ENCODE measurements at places on chromosomes 7 and 10.
A peak's percentile ranks its signal among the peaks of the same experiment; 100 is the strongest.

GRCh38 chr10:98533241-98533640, 86.5 kb upstream of the HPS1 start:
- DNase-seq: no peak

DNA sequence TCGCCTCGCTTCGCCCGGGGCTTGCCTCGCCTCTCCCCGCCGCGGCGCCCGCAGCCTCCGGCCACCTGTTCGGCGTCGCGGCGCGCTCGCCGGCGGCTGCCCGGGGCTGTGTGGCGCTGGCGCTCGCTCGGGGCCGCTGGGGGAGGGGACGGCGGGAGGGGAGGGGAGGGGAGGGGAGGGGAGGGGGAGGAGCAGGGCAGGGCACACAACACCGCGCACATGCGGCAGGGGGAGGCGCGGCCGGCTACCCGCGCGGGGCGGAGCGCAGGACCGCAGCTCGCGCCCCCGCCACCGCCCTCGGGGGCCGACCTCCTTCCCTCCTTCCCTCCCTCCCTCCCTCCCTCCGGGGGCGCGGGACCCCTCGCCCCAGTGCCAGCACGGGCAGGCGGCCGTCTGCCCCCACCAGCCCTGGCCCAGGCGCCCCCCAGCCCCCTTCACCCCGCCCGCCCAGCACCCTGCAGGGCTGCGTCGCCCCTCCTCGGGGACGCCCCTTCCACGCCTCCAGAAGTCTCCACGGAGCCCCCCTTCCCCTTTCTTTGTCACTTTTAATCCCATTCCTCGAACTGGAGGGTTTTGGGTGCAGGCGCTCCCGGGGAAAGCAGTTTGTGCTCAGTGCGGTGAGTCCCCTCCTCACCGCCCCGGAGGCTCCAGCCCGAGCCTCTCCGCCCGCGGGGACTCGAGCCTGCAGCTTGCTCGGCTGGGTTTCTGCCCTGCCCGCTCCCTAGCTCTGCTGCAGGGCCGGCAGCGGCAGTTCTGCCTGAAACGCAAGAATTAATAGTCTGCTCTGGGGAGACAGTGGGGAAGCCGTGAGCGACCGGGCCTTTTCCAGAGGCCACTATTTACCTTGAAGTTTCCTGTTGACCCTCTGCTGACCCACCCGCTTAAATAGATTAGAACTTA, at the start of gene PARD3:
Gene PARD3 (minus strand): TSS at position 112 of the 900 bp plus-strand sequence. CDS start 301 bp downstream, outside the sequence.
- DNase-seq: peak; percentile 91

DNA sequence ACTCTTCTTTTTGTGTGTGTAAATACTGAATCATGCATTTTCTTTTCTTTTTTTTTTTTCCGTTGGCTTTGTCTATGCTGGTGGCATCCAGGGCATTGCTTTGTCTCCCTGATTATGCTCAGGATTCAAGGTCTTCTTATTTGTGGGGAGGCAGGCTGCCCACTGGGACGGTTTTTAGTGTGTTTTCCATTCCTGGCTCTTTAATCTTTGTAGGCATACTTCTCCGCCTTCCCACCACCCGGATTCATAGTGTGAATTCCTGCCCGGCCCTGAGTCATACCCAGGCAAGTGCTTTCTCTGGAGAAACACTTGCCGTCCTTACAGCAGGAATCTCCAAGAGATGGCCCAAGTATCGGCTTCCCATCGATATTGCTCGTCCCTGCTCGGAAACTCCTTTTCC, 5.2 kb downstream of the ZNF655 start:
- DNase-seq: no peak

DNA sequence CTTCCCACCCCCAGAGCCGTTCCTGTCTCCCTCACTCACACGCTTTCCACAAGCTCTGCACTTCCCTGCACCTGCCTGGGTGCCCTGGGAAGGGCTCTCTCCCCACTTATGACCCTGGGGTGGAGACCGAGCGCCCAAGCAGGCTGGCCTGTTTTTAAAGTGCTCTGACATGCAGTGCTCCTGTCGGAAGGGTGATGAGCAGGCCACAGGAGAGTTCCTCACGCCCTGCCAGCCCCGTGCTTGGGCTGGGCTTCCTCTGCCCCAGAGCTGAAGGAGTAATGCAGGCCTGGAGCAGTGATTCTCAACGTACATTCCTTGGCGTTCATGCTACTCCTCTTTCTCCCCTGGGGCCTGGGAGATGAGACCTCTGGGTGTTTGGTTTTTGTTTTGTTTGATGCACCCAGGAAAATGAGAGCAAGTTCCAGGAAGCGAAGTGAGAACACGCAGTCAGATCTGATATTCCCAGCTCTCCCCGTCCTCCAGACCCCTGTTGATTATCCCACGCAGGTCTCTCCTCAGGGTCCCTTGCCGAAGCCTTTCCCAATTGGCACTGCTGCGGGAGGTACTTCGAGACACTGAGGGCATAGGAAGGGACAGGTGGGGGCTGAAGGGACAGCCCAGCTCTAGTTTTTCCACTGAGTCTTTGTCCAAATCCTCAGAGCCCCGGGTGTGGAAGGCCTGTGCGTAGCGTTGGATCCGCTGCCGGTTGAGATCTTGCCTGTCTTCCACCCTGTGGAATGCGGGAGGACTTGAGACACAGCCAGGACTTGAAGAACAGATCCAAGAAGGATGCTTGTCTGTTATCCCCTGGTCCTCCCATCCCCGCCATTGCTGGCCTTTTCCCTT, 14.1 kb downstream of the TRPV6 start:
- no peak for DNase-seq

DNA sequence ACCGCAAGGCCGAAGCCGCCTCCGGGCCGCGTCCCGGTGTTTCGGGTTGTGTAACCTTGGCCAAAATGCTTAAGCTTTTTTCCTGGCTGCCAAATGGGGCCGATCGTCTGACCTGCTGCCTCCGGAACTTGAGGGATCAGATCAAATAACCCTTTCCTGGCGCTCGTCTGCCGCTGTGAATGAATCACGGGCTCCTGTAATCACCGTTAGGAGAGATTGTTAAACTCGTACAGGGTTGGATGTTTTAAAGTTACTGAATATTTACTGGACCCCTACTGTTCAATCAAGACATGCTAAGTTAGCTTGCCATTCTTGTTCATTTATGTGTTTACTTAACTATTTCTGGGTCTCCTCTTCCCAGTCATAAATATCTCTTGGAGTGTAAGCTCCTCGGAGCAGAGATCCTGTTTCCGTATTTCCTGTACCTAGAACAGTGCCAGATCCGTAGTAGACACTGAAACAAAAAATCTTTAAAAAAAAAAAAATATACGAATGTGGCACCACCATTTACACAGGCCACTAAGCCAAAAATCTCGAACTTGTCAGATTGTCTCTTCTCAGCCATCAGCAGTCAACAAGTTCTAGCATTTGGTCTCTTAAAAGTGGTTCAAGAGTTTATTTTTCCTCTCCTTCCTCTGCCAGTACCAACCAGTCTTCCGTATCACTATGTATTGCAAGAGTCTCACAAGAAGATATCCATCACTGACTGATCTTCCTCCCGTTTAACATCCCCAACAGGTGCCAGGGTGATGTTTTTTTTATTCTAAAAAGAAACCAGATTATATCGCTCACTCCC, 650 bp upstream of the TM9SF3 start:
- DNase-seq: no peak

DNA sequence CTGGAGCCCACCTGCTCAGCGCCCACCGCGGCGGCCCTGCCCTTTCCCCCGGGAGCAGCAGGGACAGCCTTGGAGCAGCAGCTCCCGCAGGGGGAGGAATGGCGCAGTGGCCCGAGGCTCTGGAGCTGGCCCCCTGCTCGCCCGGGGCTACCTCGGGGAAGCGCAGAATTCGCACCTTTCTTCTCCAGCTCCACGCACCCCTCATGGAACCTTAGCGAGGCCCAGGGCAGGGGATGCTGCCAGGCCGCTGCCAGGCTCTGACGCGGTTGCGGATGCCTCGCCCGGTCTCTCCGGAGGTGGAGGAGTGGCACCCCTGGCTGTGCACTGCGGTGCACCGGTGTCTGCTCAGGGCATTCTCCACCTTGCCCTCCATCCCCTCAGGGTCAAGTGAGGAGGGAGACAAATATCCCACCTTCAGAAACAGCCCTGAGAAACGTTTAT, 84.9 kb upstream of the MKI67 start:
- DNase-seq: peak; percentile 28

DNA sequence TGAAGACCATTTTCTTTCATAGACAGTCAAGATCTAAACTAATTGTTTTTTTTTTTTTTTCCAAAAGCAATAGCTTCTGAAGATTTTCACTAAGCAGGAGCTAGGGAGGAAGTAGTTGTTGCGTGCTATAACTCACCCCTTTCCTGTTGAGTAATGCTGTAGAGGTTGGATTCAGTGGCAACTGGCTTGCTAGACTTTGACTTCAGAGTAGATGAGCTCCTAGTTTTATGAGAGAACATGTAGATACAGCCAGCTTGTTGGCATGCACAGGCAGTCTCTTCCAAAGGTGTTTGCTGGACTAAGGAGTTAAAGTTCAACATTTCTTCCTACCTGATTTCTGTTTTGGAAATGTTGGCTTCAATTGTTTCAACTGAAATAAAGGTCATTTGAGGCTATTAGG, 66.2 kb upstream of the MXI1 start:
- DNase-seq: no peak

Data from GM20000 (cell line).